Activated naive CD4-positive, alpha-beta T cell treated with anti-CD3 and anti-CD28 coated beads, Interleukin-2, amount 10 ng/mL, durations not matched to agents 7 days and 5 days (primary cell): ENCODE measurements at places on chromosomes 7 and 10.
A peak's percentile ranks its signal among the peaks of the same experiment; 100 is the strongest.

- peaks cover 11% of the 10 kb centered on the region for H3K27me3 ChIP-seq
- H3K36me3 ChIP-seq, result peaks cover 9% of the 10 kb centered on the region
- H3K4me1 ChIP-seq, result peaks cover 6% of the 10 kb centered on the region
- H3K4me3 ChIP-seq, result no peak overlapping the region
- H3K27ac ChIP-seq, result no peak overlapping the region
Observed at GRCh38 chr7:32481921-32482320, 8.3 kb downstream of the LSM5 start.

GRCh38 chr10:129593953-129594352 lies 126.9 kb downstream of the MGMT start:
- no peaks in the 10 kb centered on the region for H3K4me1 ChIP-seq
- H3K4me3 ChIP-seq, result no peak overlapping the region
- no peak for DNase-seq
- H3K36me3 ChIP-seq, result peaks cover 6% of the 10 kb centered on the region

GRCh38 chr10:23467548-23467947 lies 28.7 kb downstream of the OTUD1 start:
- H3K4me3 ChIP-seq, result no peak overlapping the region
- H3K27ac ChIP-seq, result no peak overlapping the region
- no peaks in the 10 kb centered on the region for H3K4me1 ChIP-seq
- no peaks in the 10 kb centered on the region for H3K36me3 ChIP-seq

- peak overlapping the region; percentile 97 for H3K4me3 ChIP-seq
- H3K36me3 ChIP-seq, result peaks cover 22% of the 10 kb centered on the region
- peak overlapping the region; percentile 79 for H3K27ac ChIP-seq
- H3K27me3 ChIP-seq, result peaks cover 15% of the 10 kb centered on the region
- no peak for DNase-seq
- peaks cover 63% of the 10 kb centered on the region for H3K4me1 ChIP-seq
Observed at GRCh38 chr10:124742413-124743190, 1.6 kb downstream of the FAM53B start.

DNA sequence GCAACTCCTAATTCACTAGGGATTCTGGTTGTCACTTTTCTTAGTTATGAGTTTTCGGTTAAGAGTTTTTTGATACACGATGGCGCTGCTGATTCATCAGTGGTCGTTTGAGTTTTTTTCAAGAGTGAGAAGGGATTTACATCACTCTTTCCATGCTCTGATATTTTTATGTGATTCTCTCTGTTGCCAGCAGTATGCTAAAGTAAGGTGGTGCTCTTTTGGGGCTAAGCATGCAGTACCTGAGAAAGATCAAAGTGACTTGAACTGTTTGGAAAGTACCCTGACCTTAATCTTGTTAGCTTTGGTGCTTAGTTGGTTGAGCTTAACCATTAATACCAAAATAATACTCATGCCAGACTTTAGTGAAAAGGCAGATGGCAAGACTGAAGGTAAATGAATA lies 28.1 kb downstream of the STAMBPL1 start:
- H3K4me1 ChIP-seq, result peaks cover 3% of the 10 kb centered on the region
- H3K27me3 ChIP-seq, result no peaks in the 10 kb centered on the region
- no peak overlapping the region for H3K4me3 ChIP-seq
- H3K27ac ChIP-seq, result no peak overlapping the region

- H3K4me3 ChIP-seq, result no peak overlapping the region
- H3K36me3 ChIP-seq, result no peaks in the 10 kb centered on the region
- no peak for DNase-seq
- no peaks in the 10 kb centered on the region for H3K4me1 ChIP-seq
Observed at GRCh38 chr10:60894786-60895185, 49.2 kb downstream of the RHOBTB1 start.

DNA sequence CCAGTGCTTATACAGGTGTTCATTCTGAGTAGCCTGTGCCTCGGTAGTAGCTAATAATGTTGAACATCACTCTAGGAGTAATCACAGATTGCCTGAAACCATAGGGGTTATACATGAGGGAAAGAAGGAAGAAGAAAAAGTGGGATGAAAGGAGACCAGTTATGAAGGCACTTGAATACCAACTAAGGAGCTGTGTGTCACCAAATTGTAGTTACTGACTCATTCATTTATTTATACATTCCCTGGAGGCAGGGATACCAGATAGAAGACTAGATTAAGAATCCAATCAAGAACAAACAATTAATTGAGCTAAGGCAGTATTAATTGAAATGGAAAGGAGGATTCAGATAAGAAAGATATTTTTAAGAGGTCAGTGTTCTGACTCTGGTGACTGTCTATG lies 129.6 kb upstream of the PRPS1L1 start:
- H3K4me3 ChIP-seq, result no peak overlapping the region
- H3K27me3 ChIP-seq, result no peaks in the 10 kb centered on the region
- no peaks in the 10 kb centered on the region for H3K4me1 ChIP-seq

- no peaks in the 10 kb centered on the region for H3K4me1 ChIP-seq
- DNase-seq, result no peak
- peaks cover 22% of the 10 kb centered on the region for H3K27me3 ChIP-seq
- no peak overlapping the region for H3K27ac ChIP-seq
Observed at GRCh38 chr10:32111585-32111984, 55.4 kb upstream of the KIF5B start.

- no peaks in the 10 kb centered on the region for H3K27me3 ChIP-seq
- no peaks in the 10 kb centered on the region for H3K36me3 ChIP-seq
- no peak overlapping the region for H3K4me3 ChIP-seq
- H3K27ac ChIP-seq, result no peak overlapping the region
- H3K4me1 ChIP-seq, result no peaks in the 10 kb centered on the region
Observed at GRCh38 chr7:69864274-69864673, 266.0 kb downstream of the AUTS2 start.

DNA sequence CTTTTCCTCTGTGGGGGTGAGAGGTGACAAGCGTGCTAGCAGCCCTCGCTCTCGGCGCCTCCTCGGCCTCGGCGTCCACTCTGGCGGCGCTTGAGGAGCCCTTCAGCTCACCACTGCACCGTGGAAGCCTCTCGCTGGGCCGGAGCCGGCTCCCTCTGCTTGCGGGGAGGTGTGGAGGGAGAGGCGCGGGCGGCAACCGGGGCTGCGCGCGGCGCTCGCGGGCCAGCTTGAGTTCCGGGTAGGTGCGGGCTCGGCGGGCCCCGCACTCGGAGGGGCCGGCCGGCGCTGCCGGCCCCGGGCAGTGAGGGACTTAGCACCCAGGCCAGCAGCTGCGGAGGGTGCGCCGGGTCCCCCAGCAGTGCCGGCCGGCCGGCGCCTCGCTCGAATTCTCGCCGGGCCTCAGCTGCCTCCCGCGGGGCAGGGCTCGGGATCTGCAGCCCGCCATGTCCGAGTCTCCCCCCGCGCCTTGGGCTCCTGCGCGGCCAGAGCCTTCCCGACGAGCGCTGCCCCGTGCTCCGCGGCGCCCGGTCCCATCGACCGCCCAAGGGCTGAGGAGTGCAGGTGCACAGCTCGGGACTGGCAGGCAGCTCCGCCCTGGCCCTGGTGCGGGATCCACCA lies 352.8 kb upstream of the PODXL start:
- no peak overlapping the region for H3K4me3 ChIP-seq
- H3K27me3 ChIP-seq, result peaks cover 51% of the 10 kb centered on the region
- H3K4me1 ChIP-seq, result no peaks in the 10 kb centered on the region
- no peak for DNase-seq
- no peaks in the 10 kb centered on the region for H3K36me3 ChIP-seq

GRCh38 chr7:66315192-66315591 lies 110.1 kb downstream of the TPST1 start:
- peaks cover 5% of the 10 kb centered on the region for H3K4me1 ChIP-seq
- DNase-seq, result no peak
- peaks cover 4% of the 10 kb centered on the region for H3K27me3 ChIP-seq

- H3K4me1 ChIP-seq, result peaks cover 18% of the 10 kb centered on the region
- DNase-seq, result no peak
- no peaks in the 10 kb centered on the region for H3K36me3 ChIP-seq
- H3K4me3 ChIP-seq, result no peak overlapping the region
- H3K27ac ChIP-seq, result no peak overlapping the region
- H3K27me3 ChIP-seq, result no peaks in the 10 kb centered on the region
Observed at GRCh38 chr10:105857268-105858264, 1216.5 kb downstream of the SORCS3 start.

DNA sequence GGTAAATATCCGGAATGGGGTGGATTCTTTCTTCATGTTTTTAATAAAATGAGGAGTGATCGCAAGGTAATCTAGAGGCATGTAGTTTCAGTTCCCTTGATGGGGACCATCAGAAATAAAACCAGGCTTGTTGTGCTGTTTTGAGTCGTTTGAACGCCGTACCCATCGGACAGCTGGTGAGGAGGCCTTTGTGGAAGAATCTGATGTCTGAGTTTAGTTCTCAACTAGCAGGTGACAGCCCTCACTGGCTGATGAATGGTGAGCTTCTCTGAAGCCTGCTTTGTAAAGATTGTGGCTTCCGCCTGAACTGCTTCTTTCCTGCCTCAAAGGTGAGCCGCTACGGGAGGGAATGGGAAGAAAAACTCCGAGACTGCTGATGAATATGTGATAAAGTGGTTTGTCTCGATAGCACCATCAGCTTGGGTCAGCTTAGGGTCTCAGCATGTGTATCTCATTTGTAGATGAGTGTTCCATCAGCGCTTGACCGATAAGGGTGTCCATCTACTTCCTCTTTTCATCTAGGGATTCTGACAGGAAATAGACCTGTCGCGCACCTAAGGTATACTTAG lies 977 bp downstream of the TMEM248 start:
- H3K4me1 ChIP-seq, result peaks cover 40% of the 10 kb centered on the region
- peak overlapping the region; percentile 96 for H3K4me3 ChIP-seq
- peaks cover 21% of the 10 kb centered on the region for H3K36me3 ChIP-seq
- H3K27ac ChIP-seq, result peak overlapping the region; percentile 98
- H3K27me3 ChIP-seq, result no peaks in the 10 kb centered on the region
- DNase-seq, result peak; percentile 58

- no peak overlapping the region for H3K27ac ChIP-seq
- DNase-seq, result no peak
Observed at GRCh38 chr7:12569673-12570072, 847 bp upstream of the SCIN start.

- peak overlapping the region; percentile 81 for H3K27ac ChIP-seq
- H3K36me3 ChIP-seq, result peaks cover 5% of the 10 kb centered on the region
- peaks cover 32% of the 10 kb centered on the region for H3K4me1 ChIP-seq
- DNase-seq, result peak; percentile 63
- H3K4me3 ChIP-seq, result peak overlapping the region; percentile 64
- no peaks in the 10 kb centered on the region for H3K27me3 ChIP-seq
Observed at GRCh38 chr10:43594944-43595589, 11.2 kb upstream of the ZNF485 start.

DNA sequence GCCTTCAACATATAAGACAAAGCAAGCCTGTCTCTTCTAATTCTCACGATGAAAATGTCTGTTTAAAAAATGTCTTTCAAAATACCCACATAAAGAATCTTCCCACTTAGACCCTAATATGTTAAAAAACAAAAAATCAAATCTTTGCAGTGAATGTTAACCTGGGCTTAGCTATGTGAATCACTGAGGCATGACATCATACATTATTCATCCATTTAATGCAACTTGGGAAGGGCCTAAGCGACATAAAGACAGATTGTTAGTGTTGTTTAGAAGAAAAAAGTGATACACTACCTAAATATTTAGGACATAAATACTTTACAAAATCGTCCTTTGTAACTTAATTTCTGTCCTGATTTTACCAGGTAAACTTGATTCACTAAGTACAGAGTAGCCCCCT lies 648.5 kb upstream of the NRP1 start:
- H3K36me3 ChIP-seq, result no peaks in the 10 kb centered on the region
- no peak for DNase-seq
- H3K27me3 ChIP-seq, result no peaks in the 10 kb centered on the region
- H3K4me1 ChIP-seq, result no peaks in the 10 kb centered on the region

GRCh38 chr7:33731912-33732311 lies 173.4 kb upstream of the BMPER start:
- no peaks in the 10 kb centered on the region for H3K4me1 ChIP-seq
- no peak for DNase-seq
- H3K4me3 ChIP-seq, result no peak overlapping the region
- H3K27me3 ChIP-seq, result no peaks in the 10 kb centered on the region

DNA sequence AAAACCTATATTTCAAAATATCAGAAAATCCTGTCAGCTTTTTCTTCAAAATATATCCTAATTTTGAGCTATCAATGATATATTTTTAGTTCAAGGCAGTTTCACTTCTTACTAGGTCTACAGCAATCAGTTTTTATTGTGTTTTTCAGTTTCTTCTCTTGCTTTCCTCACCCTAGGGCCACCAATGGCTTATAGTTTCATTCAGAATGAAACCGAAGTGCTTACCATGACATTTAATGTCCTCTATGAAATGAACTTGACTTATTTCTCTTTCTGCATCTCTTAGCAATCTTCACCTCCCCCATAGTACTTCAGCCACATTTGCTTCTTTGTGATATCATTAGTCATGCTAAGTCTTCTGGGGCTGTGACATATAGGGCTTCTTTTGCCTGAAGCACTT lies 100.3 kb downstream of the ARL5B start:
- H3K4me3 ChIP-seq, result no peak overlapping the region
- no peak overlapping the region for H3K27ac ChIP-seq
- no peaks in the 10 kb centered on the region for H3K27me3 ChIP-seq
- H3K4me1 ChIP-seq, result no peaks in the 10 kb centered on the region

GRCh38 chr10:97648562-97649404 lies 8.3 kb downstream of the PI4K2A start:
- peaks cover 15% of the 10 kb centered on the region for H3K36me3 ChIP-seq
- peak; percentile 32 for DNase-seq
- H3K4me3 ChIP-seq, result no peak overlapping the region

- peaks cover 13% of the 10 kb centered on the region for H3K4me1 ChIP-seq
- no peak overlapping the region for H3K27ac ChIP-seq
- H3K4me3 ChIP-seq, result peak overlapping the region; percentile 27
- DNase-seq, result no peak
Observed at GRCh38 chr10:79982861-79983260, 34.0 kb upstream of the SFTPD start.

GRCh38 chr7:153385502-153385901 lies 626.0 kb downstream of the ACTR3B start:
- no peaks in the 10 kb centered on the region for H3K4me1 ChIP-seq
- H3K36me3 ChIP-seq, result no peaks in the 10 kb centered on the region
- H3K27me3 ChIP-seq, result no peaks in the 10 kb centered on the region
- no peak overlapping the region for H3K4me3 ChIP-seq
- H3K27ac ChIP-seq, result no peak overlapping the region

DNA sequence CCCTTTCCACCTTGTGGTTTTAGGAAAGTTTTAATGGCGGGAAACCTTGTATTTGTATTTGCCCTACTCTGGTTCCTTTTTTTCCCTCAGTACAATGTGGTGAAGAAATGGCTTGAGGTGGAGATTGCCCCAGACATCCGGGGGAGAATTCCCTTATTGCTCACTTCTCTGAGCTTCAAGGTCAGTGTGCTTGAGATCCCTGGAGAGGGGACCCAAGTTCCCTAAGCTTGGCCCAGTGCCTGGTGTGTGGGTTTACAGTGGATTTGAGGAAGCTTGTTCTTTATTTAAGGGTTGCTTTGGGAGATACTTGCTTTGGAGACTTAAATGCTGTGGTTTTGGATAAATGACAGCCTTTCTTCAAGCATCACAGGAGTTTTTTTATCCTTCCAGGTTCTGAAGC lies 18.3 kb downstream of the CALHM2 start:
- H3K36me3 ChIP-seq, result peaks cover 57% of the 10 kb centered on the region
- no peak for DNase-seq
- peak overlapping the region; percentile 33 for H3K27ac ChIP-seq
- peaks cover 50% of the 10 kb centered on the region for H3K4me1 ChIP-seq
- H3K27me3 ChIP-seq, result no peaks in the 10 kb centered on the region

- DNase-seq, result no peak
- no peaks in the 10 kb centered on the region for H3K27me3 ChIP-seq
- peaks cover 54% of the 10 kb centered on the region for H3K36me3 ChIP-seq
- H3K4me1 ChIP-seq, result peaks cover 34% of the 10 kb centered on the region
- H3K4me3 ChIP-seq, result no peak overlapping the region
- peak overlapping the region; percentile 71 for H3K27ac ChIP-seq
Observed at GRCh38 chr10:73812657-73813056, 1.3 kb upstream of the NDST2 start.

GRCh38 chr10:124200011-124200410 lies 106.6 kb upstream of the CHST15 start:
- no peak for DNase-seq
- no peaks in the 10 kb centered on the region for H3K36me3 ChIP-seq
- no peak overlapping the region for H3K4me3 ChIP-seq
- peaks cover 31% of the 10 kb centered on the region for H3K27me3 ChIP-seq
- no peaks in the 10 kb centered on the region for H3K4me1 ChIP-seq
- no peak overlapping the region for H3K27ac ChIP-seq
